ELF-1 (cell line): ENCODE measurements at places on chromosomes 1 and 21.
A peak's percentile ranks its signal among the peaks of the same experiment; 100 is the strongest.

DNA sequence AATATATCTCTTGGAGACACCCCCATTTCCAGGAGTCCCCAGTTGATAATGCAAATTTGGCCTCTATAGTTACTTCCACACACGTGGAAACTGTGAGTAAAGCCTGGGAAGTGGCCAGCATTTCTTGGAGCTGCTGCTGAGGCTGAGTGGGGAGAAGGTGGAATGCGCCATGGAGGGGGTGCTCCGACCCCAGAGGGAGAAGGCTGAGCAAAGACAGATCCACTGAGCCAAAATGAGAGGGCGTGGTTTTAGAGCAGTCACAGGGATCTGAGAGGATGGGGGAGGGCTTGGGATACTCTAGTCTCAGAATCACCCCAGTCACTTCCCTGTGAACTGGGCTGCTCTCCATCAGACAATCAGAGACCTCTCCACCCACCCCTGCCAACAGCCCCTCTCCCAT, 38.7 kb downstream of the TRIM62 start:
- peak; percentile 28 for DNase-seq

GRCh38 chr1:150563340-150564038, 14.3 kb downstream of the ADAMTSL4 start:
- no peak for DNase-seq

GRCh38 chr21:16634515-16634914, 878.3 kb upstream of the CXADR start:
- peak; percentile 24 for DNase-seq

DNA sequence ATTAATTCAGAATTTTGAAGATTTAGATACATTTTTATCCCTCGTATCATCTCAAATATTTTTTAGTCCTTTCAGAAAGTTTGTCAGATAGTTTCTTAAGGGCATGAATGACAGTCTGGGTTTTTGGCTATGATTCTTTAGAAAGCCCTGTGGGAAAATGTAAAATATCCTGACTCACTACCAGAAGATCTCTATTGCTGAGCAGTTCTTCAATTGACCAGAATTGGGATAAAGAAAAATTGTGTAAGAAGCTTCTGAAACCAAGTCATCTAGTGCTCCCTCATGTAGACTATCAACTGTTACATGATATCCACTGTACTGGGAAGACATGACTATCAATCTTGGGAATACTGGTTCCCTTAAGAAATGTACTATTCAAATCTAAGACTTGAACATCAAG, 608.3 kb upstream of the CHRM3 start:
- DNase-seq, result no peak

- no peak for DNase-seq
These were observed 3.7 kb upstream of the IBA57 start for GRCh38 chr1:228161866-228162265.

GRCh38 chr1:215007880-215008279, 74.7 kb upstream of the KCNK2 start:
- DNase-seq, result no peak

DNA sequence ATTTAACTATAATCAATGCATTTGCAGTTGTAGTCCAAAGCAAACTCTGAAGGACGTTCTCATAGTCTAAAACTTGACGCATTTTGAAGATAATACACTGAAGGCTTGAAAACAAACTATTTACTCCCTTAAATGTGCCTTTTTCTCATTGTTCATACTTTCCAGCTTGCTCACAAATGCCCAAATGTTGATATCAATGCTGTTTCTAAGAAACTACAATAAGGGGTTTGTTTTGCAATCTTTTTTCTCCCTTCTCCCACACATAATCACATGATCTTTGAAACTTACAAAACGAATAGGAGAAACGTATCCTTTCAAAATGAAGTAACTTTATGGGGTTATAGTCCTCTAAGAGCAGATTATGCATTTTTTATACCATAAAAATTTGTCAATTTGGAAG, 508.7 kb downstream of the DPYD start:
- DNase-seq, result no peak

DNA sequence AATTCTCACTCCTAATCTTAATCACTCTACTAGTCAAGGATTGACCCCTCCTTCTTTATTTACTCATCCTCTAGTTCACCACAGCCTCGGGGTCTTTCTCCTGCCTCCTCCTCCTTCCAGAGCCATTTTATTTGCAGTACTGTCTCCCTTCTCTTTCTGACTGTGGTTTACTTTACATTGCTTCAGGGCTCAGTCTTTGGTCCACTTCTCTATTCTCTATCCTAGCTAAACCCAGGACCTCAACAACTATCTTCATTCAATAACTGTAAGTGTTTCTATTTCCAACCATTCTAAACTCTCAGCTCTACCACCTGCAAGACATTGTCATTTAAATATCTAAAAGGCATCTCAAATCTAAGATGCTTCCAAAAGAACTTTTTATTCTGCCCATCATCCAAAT, 493.8 kb downstream of the TTLL7 start:
- peak; percentile 7 for DNase-seq

GRCh38 chr1:7388141-7388487, 383.0 kb upstream of the VAMP3 start:
- DNase-seq, result no peak

DNA sequence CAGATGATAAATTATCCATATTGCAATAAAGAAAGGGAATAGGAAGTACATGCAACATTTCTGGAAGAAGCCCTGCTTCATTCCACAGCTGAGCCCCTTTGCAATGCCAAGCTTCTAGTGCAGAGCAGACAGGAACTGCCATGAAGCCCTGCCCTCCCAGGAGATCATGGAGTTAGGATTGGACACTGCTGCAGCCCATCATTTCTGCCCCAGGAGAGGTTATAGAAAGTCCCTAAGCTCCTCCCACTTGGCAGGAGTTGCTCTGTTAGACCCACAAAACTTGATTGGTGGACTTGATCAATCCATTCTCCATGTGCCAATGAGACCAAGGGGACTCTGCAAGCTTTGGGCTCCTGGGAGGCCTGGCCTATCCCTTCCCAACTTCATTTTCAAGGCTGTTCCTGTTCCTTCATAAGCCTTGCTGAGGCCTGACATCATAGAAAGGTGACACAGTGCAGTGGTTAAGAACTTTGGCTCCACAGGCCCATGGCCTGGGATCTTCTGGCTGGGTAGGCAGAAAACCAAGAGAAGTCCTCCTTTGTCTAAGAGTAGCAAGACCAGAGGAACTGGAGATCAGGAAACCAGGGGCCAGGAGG, 1.3 kb upstream of the LAPTM5 start:
- no peak for DNase-seq

- DNase-seq, result no peak
These were observed 183.2 kb downstream of the TRABD2B start for GRCh38 chr1:47813970-47814369.

DNA sequence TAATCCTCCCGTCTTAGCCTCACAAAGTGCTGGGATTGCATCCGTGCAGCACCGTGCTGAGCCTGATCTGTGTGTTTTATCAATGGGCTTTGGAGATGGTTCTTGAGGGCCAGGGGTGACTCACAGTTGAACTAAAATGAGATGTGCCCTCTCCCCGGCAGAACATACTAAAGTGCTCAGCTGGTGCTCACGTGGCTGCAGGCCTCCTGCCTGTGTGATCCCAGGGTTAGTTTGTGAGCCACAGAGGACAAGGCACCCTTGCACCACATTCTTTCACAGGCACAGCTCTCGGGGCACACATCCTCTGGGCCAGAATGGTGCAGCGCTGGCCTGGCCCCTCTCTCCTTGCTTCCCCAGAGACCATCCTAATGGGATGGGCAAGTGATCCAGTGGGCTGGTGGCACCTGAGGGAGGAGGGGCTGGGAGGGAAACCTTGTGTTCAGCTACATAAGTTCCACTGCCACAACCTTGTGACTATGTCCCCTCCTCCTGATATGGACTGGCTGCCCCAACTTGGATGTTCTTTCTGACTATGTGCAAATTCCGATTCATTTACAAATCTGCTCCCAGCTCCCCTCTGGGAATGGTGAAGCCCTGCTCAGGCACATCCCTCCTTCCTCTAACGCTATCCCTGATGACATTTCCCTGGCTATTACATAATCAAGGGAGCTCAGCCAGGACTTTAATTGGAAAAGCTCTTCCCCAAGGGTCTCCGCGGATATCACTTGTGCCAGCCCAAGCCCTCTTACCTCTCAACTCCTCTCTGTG, 197.0 kb upstream of the EDN2 start:
- no peak for DNase-seq

- no peak for DNase-seq
These were observed 10.6 kb downstream of the ESPN start for GRCh38 chr1:6435129-6435528.

- DNase-seq, result no peak
These were observed 11.5 kb upstream of the SLC2A1 start for GRCh38 chr1:42970143-42970542.

DNA sequence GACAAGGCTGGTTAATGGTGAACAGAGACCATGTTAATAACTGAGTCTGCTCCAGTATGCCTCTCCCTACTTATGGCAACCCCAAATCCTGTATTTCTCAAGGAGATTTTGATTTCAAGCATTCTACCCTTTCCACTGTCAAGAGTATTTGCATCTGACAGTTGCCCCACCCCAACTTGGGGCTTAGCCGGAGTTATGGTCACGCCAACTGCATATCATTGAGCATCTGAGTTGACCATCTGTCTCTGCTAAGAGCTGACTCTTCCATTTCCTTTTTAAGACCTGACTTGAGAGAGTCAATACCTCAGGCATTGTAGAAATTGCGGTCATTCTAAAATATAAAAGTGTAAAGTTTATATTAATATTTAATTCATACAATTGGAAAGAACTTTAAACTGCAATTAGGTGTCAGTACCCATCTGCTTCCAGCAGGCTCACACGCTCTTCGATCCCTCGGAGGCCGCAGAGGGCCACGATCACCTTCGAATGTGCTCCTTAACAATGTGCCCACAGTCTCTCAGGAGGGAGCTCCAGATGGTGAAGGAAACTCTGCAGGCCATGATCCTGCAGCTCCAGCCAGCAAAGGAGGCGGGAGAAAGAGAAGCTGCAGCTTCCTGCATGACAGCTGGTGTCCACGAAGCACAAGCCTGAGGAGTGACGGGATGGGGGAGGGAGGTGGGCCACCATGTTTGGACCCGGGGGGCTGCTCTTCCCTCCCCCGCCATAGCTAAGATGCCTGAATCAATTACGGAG, 409.8 kb downstream of the DISC1 start:
- DNase-seq, result no peak

DNA sequence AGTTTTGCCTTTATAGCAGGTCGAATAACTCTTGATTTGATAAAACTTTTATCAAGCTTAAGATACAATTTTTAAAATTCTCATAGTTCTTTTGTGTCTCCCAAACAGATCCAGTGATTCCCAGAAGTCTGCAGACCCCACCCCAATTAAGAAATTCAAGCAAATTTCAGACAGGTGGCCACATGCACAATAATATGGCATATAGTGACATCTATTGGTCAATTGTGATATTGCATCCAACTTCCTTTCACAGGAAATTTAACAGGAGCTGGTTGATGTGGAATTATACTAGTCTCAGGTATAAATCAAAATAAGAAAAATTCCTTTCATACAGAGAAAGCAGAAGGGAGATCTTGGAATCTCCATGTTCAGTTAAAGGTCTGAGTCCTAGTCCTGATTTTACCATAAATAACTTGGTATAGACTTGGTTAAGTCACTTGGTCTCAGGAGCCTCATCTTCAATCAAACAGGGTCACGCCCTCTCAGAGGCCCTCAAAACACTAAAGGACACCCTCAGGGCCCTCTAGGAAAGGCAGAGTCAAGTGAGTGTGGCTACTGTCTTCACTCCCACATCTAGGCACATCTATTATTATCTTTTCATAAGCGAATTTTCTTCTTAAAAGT, 24.1 kb downstream of the PIGM start:
- DNase-seq, result peak; percentile 9

DNA sequence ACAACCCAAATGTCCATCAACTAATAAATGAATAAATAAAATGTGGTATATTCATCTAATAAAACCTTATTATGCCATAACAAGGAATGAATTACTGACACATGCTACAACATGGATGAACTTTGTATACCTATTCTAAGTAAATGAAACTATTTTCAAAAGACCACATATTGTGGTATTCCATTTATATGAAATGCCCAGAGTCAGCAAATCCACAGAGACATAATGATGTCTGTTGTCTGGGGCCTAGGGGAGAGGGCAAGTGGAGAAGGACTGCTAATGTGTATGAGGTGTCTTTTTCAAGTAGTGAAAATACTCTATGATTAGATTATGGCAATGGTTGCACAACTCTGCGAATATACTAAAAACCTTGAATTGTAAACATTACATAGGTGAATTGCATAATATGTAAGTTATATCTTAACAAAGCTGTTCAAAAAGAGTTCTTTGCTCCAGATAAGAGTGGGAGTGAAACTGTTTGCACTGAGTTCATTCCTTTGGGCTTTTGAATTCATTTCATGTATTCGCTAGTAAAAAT, 464.2 kb downstream of the NUF2 start:
- no peak for DNase-seq

DNA sequence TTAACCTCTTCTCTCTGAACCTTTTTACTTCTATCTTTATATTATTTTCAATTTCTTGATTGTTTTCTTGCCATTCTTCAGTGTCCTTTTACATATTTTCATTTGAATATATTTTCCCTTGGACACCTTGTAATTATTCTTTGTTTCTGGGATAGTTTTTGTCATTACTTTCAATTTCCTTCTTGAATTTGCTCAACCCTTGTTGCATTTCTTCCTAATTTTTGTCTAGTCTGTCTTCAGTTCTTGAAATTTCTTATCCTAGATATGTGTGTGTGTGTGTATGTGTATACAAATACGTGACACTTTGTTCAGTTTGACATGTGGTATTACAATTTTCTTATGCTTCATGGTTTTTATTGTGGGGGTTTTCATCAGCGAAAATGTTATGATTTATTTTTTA, 1.9 kb upstream of the GALNT2 start:
- DNase-seq, result no peak

GRCh38 chr21:31473685-31474345, 129.8 kb upstream of the TIAM1 start:
- no peak for DNase-seq

- no peak for DNase-seq
These were observed 124.6 kb downstream of the TRIM33 start for GRCh38 chr1:114386129-114387009.
